Cerebellar nuclear complex (tissue), 1 donor: ENCODE measurements at places on chromosomes 7 and 10.

DNA sequence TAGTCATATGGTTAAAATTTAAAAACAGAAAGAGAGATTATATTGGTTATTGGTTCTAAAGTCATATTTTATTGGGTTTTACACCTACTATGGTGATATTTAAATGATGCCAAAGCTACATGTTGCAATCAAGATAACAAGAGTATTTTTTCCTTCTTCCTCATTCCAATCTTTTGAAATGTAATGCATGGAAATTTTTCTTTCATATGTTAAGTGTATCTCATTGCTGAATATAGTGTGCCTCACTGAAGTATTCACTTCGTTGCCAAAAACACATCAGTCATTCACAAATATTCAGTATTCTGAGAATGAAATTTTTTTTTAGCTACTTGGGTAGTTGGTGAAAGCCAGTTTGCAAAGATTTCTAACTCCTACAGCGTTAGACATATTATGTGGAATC is 19.5 kb downstream of the HDAC9 start:
- DNase-seq, result no peak

DNA sequence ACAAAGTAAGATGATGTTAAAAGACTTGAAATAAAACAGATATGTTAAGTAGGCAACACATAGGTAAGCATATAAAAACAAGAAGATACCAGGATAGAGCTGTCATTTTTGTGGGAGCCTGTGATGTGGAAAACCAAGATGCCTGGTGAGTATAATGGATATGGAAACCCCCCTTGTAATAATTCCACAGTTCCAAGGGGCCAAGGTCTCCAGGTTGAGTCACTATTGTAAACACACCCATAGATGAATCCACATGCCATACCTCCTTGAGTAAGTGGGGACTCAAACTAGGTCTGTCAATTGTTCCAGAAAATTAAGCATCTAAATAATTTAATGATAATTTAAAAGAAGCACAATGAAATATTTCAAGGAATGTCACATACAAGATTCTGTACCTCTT is 15.9 kb downstream of the CAV1 start:
- no peak for DNase-seq

- DNase-seq, result no peak
Observed at GRCh38 chr10:59654007-59654406, 55.6 kb downstream of the SLC16A9 start.

GRCh38 chr10:45640941-45641340 is 31.6 kb downstream of the ZFAND4 start:
- DNase-seq, result no peak

DNA sequence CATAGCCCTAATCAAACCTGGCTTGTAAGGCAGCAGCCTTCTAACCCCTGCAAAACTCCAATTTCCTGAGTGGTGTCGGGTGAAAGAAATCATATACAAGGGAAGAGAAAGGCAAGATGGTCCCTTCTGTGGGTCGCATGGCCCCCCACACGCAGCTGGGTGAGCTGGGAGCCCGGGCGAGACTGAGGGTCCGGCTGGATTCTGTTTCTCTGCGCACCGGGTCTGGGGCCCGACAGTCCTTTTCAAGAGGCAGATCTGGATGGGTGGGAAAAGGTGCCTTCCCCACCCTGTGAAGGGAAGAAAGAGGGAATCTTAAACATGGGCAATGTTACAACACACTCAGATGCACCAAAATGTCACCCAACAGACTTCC is 18.5 kb downstream of the WDR86 start:
- no peak for DNase-seq
